ENCODE measurements at places on chromosomes 5 and 9. TPM values are rescaled to one million over a fixed set of nuclear protein-coding genes. Genes with fewer than 3 reads are reported as not detected.
A peak's percentile ranks its signal among the peaks of the same experiment; 100 is the strongest.

DNA sequence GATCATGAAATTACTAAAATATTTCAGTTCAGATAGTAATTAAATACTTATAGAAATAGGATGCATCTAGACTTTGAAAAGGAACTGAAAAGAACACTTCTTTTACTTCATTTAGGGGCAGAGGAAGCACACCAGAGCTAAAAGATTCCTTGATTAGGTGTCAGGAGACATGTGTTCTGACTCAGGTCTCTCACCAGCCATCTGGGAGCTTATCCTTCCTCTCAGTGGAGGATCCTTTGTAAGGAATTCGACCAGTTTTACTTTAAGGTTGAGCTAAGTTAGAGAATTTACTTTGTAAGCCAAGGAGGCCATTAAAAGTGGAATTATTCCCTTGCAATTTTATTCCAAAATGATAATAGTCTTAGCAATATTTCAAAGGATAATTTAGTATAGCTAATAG is 16.7 kb downstream of the VCAN start:
- no peaks in the 10 kb centered on the region for H3K27me3 ChIP-seq
- DNase-seq, result no peak
- no peak overlapping the region for H3K4me3 ChIP-seq
- peaks cover 1% of the 10 kb centered on the region for H3K36me3 ChIP-seq
- no peak overlapping the region for H3K27ac ChIP-seq
- H3K4me1 ChIP-seq, result no peaks in the 10 kb centered on the region

DNA sequence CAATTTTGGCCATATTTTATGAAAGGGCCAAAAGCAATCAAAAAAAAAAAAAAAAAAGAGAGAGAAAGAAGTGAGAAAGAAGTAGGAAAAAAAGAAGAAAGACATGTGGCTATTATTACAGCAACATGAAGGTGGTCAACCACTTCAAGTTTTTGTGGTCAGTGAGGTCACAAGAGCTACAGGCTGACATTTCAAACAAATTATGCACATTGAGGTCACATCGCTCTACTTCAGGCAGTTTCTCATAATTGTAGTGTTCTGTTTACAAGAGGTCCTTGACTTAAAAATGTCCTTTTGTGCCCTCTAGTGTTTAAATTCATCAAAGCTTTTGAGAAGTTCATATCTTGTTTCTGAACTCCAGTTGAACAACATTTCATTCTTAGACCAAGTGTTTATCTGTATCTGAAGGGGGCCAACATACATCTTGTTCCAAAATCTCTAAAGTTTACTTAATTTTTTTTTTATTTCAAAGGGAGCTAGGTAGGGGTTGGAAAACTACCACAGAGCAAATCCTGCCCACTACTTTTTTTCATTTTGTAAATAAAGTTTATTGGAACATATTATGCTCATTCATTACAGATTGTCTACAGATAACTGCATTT is 513.1 kb downstream of the PDE4D start:
- no peaks in the 10 kb centered on the region for H3K27me3 ChIP-seq
- no peaks in the 10 kb centered on the region for H3K36me3 ChIP-seq
- H3K4me1 ChIP-seq, result peaks cover 7% of the 10 kb centered on the region
- no peak overlapping the region for H3K27ac ChIP-seq
- DNase-seq, result peak; percentile 50
- H3K4me3 ChIP-seq, result no peak overlapping the region

DNA sequence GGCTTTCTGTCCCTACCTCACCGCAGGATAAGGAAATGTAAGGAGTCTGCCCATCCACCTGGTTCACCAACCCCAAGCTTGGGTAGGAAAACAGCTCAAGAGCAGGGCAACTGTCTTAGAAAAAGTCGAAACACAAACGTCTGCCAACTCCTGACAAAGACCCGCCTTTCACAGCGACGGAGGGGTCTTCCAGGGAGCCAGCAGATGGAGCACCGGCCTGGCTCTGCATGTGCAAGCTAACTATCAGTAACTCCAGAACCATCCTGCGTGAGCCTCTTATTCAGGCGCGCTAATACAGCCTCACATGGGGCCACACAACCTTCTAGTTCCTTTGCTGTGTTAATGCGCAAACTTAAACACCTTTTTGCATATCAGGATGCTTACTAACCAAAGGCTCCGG is 26.9 kb downstream of the CAMSAP1 start:
- H3K4me1 ChIP-seq, result no peaks in the 10 kb centered on the region
- no peak for DNase-seq
- no peaks in the 10 kb centered on the region for H3K36me3 ChIP-seq
- H3K27ac ChIP-seq, result no peak overlapping the region

DNA sequence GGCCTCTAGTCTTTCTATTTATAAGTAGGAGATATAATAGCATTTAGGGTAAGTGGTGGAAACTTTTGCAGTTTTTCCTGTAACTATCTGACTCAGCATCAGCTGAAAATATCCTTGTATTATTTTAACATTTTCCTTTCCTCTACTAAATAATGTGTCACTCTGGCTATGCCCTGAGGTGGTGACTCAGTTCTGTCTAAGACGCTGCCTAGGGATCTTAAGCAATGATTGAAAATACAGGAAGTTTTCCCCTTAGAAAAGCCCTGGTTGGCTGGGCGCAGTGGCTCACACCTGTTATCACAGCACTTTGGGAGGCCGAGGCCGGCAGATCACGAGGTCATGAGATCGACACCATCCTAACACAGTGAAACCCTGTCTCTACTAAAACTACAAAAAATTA is 9.3 kb upstream of the EDIL3 start:
- H3K4me3 ChIP-seq, result no peak overlapping the region
- H3K27ac ChIP-seq, result no peak overlapping the region
- DNase-seq, result no peak
- no peaks in the 10 kb centered on the region for H3K4me1 ChIP-seq
- H3K36me3 ChIP-seq, result no peaks in the 10 kb centered on the region

GRCh38 chr5:174020928-174021304 is 24.6 kb upstream of the NSG2 start:
- DNase-seq, result no peak
- H3K4me3 ChIP-seq, result no peak overlapping the region
- H3K27me3 ChIP-seq, result peaks cover 1% of the 10 kb centered on the region
- 0 out of 2 replicates have a peak, but pooled peaks cover 4% of the 10 kb centered on the region for H3K4me1 ChIP-seq
- no peak overlapping the region for H3K27ac ChIP-seq

The MELK gene
- total RNA-seq, result 59.6 TPM
